ENCODE measurements at places on chromosomes 12 and 14.

DNA sequence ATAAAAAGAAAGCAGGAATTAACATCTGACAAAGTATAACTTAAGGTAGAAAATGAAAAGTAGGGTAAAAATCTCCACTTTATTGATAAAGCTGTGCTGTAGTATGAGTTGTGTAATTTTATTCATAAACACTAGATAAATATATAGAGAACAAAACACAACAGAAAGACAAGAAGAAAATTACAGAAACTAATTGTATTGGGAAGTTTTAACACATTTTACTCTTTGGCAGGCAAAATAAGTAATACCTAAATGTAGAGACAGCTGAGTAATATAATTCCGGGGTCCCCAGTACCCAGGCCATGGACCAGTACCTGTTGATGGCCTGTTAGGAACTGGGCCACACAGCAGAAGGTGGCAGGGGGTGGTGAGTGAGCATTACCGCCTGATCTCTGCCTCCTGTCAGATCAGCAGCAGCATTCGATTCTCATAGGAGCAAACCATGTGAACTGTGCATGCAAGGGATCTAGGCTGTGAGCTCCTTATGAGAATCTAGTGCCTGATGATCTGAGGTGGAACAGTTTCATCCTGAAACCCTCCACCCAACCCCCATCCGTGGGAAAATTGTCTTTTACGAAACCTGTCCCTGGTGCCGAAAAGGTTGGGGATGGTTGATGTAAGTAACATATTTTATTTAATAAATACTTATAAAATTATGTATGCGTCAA lies 84.4 kb upstream of the ETV6 start:
- DNase-seq = no peak

DNA sequence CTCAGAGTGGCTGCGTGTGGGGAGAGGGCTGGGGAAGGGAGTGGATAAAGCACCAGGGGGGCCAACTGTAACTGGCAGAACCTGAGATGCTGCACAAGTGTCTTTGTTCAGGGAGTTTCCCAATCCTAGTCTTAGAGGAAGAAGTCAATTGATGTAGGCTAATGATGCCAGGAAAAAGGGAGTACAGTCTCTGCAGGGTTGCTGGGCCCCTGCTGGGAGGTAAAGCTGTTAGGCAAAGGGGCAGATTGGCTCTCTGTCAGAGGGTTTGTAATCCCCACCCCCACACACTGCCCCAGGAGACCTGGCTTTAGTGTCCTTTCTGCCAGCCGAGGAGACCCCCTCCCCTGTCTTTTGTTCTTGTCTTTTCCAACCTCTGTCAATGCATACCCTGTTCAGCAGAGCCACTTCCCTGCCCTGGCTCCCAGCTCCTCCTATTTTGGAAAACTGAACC lies 178.4 kb downstream of the KCNA5 start:
- no peak for DNase-seq

DNA sequence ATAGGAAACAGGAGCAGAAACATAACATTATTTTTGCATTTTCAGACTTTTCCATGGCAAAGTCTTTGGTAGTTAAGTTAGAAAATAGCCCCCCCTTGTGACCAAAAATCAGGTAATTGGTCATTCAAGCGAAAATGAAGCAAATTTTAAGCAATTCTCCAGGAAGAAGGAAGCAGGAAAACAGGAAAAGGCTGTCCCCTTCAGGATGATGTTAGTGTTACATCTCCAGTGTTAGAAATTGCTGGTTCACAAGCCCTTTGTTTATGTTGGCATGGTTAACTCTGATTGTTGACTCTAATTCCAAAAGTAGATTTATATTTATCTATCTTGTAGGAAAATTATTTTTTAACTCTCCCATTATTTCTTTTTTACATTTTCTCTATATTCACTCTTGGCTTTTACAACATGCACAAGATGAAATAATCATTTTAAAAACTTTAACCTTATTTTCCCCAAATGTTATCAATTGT lies 18.8 kb upstream of the GAS2L3 start:
- DNase-seq = no peak

DNA sequence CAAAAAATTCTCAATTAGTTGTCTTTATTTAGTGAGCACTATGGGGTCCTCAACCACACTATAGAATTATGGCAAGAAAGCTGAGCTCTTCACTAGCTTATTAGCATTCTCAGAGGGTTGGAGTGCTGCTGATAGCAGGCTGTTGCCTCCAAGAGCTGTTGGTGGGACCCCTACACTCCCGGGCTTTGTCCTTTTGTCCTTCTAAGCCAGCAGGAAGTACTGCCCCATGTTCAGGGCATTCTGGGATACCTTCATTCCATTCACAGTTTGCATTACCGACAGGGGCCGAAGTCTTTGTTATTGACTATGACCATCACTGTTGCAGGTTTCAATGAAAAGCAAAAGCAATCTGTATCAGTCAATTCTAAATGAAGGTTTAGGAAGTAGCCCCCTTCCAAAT lies 89.5 kb upstream of the OTX2 start:
- no peak for DNase-seq

DNA sequence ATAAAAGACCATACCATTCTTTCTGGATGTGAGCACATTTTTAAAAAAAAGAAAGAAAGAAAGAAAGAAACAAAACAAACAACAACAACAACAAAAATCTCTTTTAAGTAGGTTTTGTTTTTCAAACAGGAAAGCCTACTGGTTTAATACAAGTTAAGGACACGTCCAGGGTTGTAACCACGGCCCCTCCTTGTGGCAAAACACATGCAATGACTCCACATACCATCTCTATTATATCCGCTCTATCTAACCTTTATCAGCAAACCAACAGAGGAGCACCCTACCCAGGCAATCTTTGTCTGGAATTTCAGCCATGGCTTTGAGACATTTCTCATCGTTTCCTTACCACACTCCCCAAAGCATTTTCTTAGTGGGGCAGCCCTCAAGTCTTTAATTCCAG lies 360.5 kb upstream of the TMPO start:
- no peak for DNase-seq

- no peak for DNase-seq
These were observed 44.1 kb downstream of the WSCD2 start for GRCh38 chr12:108173160-108173559.

GRCh38 chr14:79468486-79468885 lies 742.8 kb downstream of the DIO2 start:
- DNase-seq = no peak

GRCh38 chr14:101707068-101707842 lies 54.3 kb upstream of the PPP2R5C start:
- DNase-seq = peak; percentile 84

- DNase-seq = no peak
These were observed 37.0 kb upstream of the ITPR2 start for GRCh38 chr12:26869908-26870459.

GRCh38 chr12:67986632-67987031 lies 2.6 kb upstream of the IFNG-AS1 start:
- DNase-seq = no peak

GRCh38 chr14:74934476-74935359 lies 11.7 kb upstream of the RPS6KL1 start:
- DNase-seq = no peak

DNA sequence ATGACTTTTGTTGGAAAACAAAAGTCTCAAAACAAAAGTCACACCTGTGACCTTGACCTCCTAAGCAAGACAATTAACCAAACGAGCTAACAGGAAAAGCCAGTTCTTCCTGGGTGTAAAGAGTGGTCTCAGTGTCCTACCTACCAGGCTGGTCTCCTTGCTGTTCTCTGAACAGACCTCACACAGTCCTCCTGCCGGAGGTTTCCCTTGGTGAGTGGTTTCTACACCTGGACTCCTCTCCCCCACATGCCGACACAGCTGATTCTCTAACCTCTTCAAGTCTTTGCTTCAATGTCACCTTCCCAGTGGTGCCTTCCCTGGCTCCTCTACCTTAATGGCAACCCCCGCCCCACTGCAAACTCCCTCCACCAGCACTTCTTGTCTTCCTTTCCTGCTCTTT lies 238.6 kb downstream of the ZFP36L1 start:
- no peak for DNase-seq

DNA sequence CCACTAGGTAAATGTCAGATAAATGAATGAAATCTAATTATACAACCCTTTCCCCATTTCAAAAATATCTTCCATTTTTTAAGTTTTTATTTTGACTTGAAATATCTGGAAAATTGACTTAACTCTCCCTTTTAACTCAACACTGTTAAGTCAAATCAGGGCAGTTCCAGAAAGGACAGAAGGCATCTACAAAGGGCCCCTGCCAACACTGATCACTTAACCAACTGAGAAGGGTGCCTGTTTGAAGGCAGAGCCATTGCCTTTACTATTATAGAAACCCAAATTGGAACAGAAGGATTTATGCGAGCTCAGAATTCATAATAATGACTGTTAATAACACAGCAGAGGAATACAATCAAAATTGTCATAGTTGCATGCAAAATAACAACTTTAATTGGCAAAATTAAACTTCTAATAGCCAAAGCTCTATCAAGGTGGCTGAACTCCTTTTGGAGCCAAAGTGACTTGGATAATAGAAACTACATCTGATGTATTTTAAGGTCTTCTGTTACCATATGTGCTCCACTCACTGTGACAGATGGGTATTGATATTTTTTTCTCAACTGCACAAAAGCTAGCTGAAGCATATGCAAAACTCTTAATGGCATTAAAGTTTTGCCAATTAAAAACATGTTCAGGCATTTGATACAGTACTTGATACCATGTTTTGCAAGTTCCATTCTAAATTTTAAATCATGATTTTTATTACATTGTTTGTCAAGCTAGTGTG lies 383.8 kb downstream of the NOVA1 start:
- DNase-seq = no peak

Measured in CD4-positive, alpha-beta T cell treated with Interleukin-6 at 100 ng/mL for 8 hours (primary cell).